ENCODE measurements at places on chromosomes 7 and 10.

GRCh38 chr10:32161586-32161985 is 105.4 kb upstream of the KIF5B start:
- DNase-seq = no peak

DNA sequence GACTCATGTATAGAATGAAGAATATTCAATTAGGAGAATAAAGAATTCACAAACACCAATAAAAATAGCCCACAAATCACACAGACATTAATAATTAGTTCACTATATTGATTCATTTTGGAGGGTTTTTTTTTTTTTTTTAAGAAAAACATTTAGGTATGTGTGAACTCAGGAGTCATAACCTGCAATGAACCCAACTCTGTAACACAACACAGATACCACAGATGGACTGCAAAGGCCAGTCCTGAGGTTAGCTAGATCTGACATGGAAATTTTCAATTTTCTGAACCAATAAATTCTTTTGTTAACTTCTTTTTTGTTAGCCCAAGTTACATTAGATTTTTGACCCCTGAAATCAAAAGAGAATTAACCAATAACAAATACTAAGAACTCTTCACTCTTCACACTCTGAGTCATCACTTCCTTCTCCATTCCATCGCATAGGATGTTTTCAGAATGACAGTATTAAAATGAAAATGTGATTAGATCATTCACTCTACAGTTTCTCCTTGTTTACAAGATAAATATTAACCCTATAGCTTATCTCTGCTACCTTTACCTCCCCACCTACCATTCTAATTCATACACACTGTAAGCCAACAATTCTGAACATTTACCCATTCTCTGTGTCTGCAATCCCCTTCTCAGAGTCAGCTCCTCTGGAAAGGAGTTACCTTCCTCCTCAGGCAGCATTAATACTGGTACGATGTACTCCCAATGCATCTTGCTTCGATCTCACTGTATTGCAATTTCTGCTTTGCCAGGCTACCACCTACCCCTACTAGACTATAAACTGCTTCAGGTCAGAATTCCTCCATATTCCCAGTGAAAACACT is 141.5 kb downstream of the LRRN3 start:
- peak; percentile 47 for DNase-seq

- DNase-seq = no peak
These were observed 272.3 kb upstream of the C7orf33 start for GRCh38 chr7:148318102-148318811.

- DNase-seq = peak; percentile 6
These were observed 95.9 kb downstream of the CUBN start for GRCh38 chr10:17033529-17034260.

DNA sequence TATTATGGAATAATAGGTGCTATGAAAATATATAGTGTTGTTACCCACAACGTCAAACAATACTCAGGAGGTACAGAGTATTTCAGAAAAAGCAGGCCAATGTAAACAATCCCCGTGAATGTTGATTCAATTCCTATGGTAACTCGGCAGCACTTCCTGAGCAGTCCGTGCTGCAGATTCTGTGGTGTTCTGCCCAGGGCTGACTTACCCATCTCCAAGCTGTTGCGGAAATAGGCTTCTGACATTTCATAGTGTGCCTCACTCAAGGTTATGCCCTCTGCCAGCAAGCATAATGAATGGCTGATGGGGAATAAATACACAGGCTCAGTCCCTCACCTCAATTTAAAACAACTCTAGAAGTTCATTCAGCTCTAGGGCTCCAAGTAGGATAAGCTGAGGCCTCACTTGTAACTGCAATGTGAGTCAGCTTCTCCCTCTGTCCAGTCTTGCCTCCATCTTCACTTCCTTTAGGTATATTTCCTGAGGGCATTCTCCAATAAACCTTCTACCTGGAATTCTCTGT is 177.6 kb downstream of the GNAI1 start:
- no peak for DNase-seq
